Omental fat pad (tissue), 4 donors: ENCODE measurements at places on chromosomes 5 and 9.

DNA sequence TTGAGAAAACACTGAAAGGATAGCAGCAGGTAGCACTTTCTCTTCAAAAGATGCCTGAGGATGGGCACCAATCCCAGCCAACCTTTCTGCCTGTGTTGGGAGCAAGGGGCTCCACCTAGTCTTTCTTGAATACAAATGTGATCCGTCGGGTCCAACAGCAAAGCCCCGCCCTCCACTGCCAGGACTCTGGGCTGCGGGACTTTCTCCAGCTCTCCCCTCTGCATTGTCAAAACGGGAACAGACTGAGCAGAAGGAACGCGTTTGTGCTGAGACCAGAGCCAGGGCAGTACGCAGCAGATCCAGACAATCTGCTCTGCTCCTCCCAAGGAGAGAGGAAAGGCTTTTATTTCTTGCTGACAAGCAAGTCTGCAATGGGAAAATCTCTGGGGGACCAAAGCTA, 139.7 kb downstream of the SEC61B start:
- DNase-seq = no peak

DNA sequence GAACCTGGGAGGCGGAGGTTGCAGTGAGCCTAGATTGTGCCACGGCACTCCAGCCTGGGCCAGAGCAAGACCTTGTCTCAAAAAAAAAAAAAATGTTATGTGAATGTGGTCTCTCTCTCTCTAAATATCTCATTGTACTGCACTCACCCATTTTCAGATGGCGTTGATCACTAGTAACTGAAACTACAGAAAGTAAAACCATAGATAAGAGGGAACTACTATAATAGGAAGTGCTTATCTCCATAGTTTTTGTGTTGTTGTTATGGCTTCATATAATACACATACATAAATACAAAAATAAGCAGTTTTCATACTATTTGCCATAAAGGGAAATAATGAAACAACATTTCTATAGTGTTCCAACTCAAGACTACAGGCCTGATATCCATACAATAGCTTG, 9.1 kb downstream of the IL31RA start:
- no peak for DNase-seq

DNA sequence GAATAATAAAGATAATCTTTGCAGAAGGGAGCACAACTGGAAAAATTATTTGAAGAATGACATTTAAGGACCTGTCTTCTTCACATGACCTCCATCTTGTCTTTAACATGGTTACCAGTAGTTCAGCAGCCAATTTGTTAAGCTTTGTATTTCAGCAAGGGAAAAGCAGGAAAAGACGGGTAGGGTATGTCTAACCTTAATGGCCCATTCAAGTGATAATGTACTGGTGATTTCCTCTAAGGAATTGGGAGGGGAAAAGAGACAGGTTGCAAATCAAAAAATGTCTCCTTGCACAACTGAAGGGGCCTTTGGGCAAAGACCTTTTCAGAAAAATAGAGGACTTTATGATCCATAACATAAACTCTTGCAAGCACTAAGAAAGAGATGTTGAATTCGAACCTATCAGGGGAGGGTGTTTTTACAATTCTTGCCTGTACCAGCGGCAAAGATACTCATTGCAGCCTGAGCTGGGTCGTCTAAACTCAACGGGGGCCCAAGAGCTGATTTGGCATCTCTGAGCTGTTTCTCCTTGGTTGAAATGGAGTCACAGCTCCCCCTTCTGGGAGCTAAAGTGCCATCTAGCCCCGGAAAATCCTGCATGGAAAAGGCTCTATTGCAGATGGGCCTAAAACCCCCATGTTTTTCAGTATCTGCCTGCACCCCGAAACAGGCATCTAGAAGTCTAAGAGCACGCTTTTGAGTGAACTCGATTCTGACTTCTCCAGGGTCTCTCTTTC, 3.8 kb downstream of the BRINP1 start:
- DNase-seq = no peak

GRCh38 chr9:104984542-104984941, 56.6 kb upstream of the ABCA1 start:
- DNase-seq = no peak

- DNase-seq = no peak
Observed at GRCh38 chr5:127296321-127296720, 5.7 kb downstream of the MEGF10 start.

GRCh38 chr5:55377810-55378209, 70.0 kb downstream of the MTREX start:
- no peak for DNase-seq
